A549 treated with CpdA at 1 μM for 4 hours (cell line): ENCODE measurements at places on chromosomes 2 and 18. TPM values are rescaled to one million over a fixed set of nuclear protein-coding genes. Genes with fewer than 3 reads are reported as not detected.

Gene CFC1
- total RNA-seq = not detected in 5 replicates

Gene TDRD15
- not detected in 5 replicates for total RNA-seq

Gene TFCP2L1
- 0.68 to 0.98 TPM (median 0.80 TPM) in 5 replicates for total RNA-seq

Gene CD8B
- not detected in 5 replicates for total RNA-seq

Gene LONRF2
- total RNA-seq = 3.0 to 4.1 TPM (median 3.8 TPM) in 5 replicates

Gene LAMA1
- total RNA-seq = 0.03 to 0.17 TPM (median 0.06 TPM) in 4 of 5 replicates, not detected in the other

Gene UGT1A10
- 0.02 to 0.26 TPM (median 0.21 TPM) in 3 of 5 replicates, not detected in the others for total RNA-seq

Gene CCDC138
- total RNA-seq = 7.1 to 9.8 TPM (median 7.9 TPM) in 5 replicates

Gene LYPD1
- 12.3 to 20.8 TPM (median 17.7 TPM) in 5 replicates for total RNA-seq

Gene SERPINB12
- total RNA-seq = not detected in 5 replicates

Gene SERPINB4
- 0.16 to 0.26 TPM (median 0.20 TPM) in 5 replicates for total RNA-seq

Gene RIT2
- not detected in 5 replicates for total RNA-seq

Gene MPP4
- 0.07 to 0.18 TPM (median 0.14 TPM) in 5 replicates for total RNA-seq

Gene SETBP1
- total RNA-seq = 0.58 to 0.76 TPM (median 0.65 TPM) in 5 replicates

Gene ALMS1
- total RNA-seq = 8.2 to 13.4 TPM (median 10.2 TPM) in 5 replicates

Gene NOSTRIN
- total RNA-seq = 1.3 to 1.6 TPM (median 1.6 TPM) in 5 replicates

Gene FAM168B
- total RNA-seq = 79.5 to 93.0 TPM (median 89.0 TPM) in 5 replicates

Gene COA5
- total RNA-seq = 17.4 to 26.6 TPM (median 24.3 TPM) in 5 replicates
